ENCODE measurements at places on chromosomes 1 and 21. TPM values are rescaled to one million over a fixed set of nuclear protein-coding genes. Genes with fewer than 3 reads are reported as not detected.

The TRIM67 gene
- total RNA-seq, result 0.60 TPM

The DNAJC28 gene
- 0.82 TPM for total RNA-seq

The UBL4B gene
- total RNA-seq, result not detected

The RIMKLA gene
- total RNA-seq, result 0.02 TPM

The LEMD1 gene
- total RNA-seq, result 0.60 TPM

The KRTAP10-2 gene
- not detected for total RNA-seq

The REN gene
- total RNA-seq, result 1.7 TPM

The CLCN6 gene
- 22.5 TPM for total RNA-seq

The PRKCZ gene
- total RNA-seq, result 3.5 TPM

The SLX9 gene
- 75.5 TPM for total RNA-seq

The DISC1 gene
- 0.16 TPM for total RNA-seq
